ENCODE measurements at places on chromosomes 12 and 14. TPM values are rescaled to one million over a fixed set of nuclear protein-coding genes. Genes with fewer than 3 reads are reported as not detected.
A peak's percentile ranks its signal among the peaks of the same experiment; 100 is the strongest.

CLEC4C gene
- total RNA-seq, result not detected

DNA sequence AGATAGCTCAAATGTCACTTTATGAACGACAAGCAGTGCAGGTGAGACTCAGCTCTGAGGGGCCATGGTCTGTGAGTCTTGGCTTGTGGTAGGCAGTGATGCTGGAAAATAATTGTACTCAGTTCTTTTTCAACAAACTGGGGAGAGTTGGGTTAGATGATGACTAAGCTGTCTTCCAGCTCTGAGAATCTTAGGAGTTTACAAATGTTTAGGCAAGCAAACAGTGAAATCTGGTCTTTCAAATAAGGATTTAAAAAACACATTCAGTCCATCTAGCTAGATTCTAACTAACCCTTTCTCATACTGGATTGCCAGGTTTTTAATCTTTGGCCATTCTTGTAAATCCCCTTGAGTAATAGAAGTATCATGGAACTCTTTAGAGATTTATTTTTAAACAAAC lies 3.4 kb downstream of the PHC1 start:
- peak; percentile 3 for DNase-seq

DNA sequence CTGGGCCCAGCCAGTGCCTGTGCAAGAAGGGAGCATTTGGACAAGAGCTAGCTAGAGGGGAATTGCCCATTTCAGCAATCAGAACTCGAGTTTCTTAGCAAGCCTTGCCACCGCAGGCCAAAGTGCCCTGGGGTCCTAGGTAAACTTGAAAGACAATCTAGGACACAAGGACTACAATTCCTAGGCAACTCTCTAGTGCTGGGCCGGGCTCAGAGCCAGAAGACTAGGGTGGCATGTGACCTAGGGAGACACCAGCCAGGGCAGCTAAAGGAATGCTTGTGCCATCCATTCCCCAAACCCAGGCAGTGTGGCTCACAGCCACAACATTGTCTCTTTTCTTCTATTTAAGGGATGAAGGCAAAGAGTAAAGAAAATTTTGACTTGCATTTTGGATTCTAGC lies 205.0 kb downstream of the BMP4 start:
- no peak for DNase-seq

INF2 gene
- 68.7 TPM for total RNA-seq

- peak; percentile 18 for DNase-seq
Observed at GRCh38 chr12:104498211-104498801, 41.6 kb downstream of the CHST11 start.

GRCh38 chr14:63438065-63438757 lies 105.0 kb downstream of the PPP2R5E start:
- DNase-seq, result peak; percentile 91

- DNase-seq, result no peak
Observed at GRCh38 chr14:77310026-77310425, 10.7 kb downstream of the POMT2 start.

WDHD1 gene
- total RNA-seq, result 9.0 TPM

DNA sequence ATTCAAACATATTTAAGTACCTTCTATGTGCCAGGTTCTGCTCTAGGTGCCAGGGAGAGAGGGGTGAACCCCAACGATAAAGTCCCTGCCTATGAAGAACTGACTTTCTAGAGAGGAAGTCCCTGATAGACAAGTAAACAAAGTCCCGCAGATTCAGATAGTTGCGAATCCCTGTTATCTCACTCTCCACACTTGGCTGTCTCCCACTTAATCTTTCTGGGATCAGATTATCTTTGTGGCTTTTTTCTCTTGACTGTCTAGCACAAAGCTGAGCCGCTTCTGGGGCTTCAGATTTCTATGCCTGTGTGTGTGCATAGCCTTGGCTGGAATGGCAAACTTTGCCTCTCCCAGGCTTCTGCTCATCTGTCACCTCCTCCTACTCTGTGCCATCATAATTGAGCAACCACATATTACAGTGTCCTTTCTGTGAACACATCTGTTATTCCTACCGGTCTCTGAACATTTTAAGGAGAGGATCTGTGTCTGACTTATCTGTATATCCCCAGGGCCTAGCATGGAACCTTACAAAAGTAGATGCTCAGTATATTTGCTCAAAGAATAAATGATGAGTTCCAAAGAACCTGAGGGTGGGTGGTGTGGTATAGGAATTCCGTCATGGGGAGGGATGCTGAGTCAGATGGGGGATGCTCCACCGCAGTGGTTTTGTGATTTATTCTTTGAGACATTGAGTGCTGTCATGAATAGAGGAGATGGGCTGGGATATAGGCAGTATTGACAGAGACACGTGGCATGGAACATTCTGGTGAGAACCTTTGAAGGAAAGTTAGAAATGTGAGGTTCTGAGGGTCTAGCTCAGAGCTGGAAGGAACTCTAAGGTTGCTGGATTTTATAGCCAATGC lies 28.5 kb downstream of the RGS6 start:
- no peak for DNase-seq

GRCh38 chr14:35696575-35696974 lies 112.5 kb downstream of the RALGAPA1 start:
- DNase-seq, result no peak

C12orf54 gene
- not detected for total RNA-seq

- peak; percentile 34 for DNase-seq
Observed at GRCh38 chr12:6603095-6603567, 4.0 kb downstream of the CHD4 start.

LBHD2 gene
- total RNA-seq, result not detected

- peak; percentile 55 for DNase-seq
Observed at GRCh38 chr12:2283916-2284315, 231.1 kb downstream of the CACNA1C start.

GLT1D1 gene
- not detected for total RNA-seq

- DNase-seq, result peak; percentile 64
Observed at GRCh38 chr12:116236148-116236731, 41.3 kb downstream of the MED13L start.

- peak; percentile 81 for DNase-seq
Observed at GRCh38 chr14:74913986-74914573, 9.0 kb downstream of the RPS6KL1 start.

Measured in fibroblast of villous mesenchyme (primary cell).